Stimulated activated CD4-positive, alpha-beta T cell treated with anti-CD3 and anti-CD28 coated beads, Interleukin-4, amount 100 ng/mL, for 4 hours (primary cell): ENCODE measurements at places on chromosomes 2 and 18.

GRCh38 chr2:205721057-205721449 is 38.8 kb downstream of the NRP2 start:
- DNase-seq: no peak

DNA sequence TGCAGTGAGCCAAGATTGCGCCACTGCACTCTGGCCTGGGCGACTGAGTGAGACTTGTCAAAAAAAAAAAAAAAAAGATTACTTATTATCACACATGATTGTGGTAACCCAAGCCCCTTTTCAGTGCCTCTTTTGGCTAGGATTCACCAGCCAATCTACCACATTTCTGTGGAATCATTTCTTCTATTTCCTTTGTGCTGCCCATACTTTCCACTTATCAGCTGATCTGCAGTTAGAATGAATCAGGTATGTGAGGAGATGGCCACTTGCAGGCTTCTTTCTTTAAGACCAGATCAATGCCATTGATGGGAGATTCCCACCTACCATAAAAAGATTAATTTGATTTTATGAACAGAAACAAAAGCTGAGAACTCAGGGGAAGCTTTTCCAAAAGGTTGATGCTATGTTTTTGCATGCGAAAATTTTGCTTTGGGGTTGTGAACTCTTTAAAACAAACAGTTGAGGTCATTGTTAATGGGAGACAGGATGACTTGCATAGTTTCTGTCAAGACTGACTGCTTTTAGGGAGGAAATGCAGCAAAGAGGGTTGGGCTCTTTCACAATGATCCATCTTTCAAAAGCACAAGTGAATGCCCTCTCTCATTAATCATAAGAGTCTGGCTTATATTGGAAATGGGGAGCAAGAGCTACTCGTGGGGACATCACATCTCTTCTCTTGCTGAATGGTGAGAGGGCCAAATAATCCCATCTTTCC is 66.9 kb upstream of the CYP26B1 start:
- DNase-seq: no peak

DNA sequence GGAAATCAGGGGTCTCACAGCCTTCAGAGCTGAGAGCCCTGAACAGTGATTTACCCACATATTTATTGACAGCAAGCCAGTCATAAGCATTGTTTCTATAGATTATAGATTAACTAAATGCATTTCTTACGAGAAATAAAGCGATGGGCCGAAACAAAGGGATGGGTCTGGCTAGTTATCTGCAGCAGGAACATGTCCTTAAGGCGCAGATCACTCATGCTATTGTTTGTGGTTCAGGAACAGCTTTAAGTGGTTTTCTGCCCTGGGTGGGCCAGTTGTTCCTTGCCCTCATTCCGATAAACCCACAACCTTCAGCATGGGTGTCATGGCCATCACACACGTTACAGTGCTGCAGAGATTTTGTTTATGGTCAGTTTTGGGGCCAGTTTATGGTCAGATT is 36.4 kb downstream of the TANC1 start:
- DNase-seq: no peak

DNA sequence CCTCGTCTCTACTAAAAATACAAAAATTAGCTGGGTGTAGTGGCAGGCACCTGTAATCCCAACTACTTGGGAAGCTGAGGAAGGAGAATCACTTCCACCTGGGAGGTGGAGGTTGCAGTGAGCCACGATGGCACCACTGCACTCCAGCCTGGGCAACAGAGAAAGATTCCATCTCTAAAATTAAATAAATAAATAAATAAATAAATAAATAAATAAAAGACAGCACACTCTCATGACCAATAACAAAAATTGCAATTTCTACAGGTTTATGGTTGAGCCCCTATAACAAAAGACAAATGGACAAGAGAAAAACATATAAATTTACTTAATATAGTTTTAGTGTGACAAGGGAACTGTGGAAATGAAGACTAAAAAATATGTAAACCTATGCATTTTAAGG is 384.1 kb downstream of the CDH19 start:
- DNase-seq: no peak

DNA sequence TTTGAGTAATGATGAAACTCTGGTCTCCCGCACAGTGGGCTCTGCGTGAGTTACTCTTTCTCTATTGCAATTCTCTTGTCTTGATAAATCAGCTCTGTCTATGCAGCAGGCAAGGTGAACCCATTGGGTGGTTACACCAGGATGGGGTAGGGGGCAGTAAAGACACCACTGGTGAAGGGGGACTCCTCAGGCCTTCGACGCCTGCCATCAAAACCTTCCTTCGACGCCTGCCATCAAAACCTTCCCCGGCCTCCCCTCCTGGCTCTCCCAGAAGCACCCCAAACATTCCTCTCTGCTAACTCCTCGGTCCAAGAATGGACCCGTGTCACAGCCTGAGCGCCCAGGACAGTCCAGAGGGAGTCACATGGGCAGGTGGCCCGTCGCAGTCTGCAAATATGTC is 4.8 kb upstream of the STARD7 start:
- DNase-seq: no peak

GRCh38 chr2:7030810-7031209 is 113.6 kb downstream of the RNF144A start:
- DNase-seq: no peak

DNA sequence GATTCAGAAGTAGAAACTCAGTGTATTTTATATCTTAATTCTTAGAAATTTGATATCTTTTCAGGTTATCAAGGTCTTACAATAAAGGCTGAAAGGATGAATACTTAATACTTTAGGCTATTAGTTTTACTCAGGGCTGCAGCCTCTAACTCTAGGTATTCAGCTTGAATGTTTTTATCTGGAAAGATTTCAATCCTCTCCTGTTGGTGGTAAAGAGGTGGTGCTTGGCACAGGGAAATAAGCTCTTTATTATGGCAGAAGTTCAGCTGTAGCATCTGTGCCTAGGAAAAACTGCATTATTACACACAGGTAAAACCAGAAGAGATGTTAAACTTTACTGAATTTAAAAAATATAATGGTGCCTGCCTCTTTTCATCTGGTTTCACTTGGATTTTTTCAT is 11.1 kb downstream of the ACVR2A start:
- no peak for DNase-seq

DNA sequence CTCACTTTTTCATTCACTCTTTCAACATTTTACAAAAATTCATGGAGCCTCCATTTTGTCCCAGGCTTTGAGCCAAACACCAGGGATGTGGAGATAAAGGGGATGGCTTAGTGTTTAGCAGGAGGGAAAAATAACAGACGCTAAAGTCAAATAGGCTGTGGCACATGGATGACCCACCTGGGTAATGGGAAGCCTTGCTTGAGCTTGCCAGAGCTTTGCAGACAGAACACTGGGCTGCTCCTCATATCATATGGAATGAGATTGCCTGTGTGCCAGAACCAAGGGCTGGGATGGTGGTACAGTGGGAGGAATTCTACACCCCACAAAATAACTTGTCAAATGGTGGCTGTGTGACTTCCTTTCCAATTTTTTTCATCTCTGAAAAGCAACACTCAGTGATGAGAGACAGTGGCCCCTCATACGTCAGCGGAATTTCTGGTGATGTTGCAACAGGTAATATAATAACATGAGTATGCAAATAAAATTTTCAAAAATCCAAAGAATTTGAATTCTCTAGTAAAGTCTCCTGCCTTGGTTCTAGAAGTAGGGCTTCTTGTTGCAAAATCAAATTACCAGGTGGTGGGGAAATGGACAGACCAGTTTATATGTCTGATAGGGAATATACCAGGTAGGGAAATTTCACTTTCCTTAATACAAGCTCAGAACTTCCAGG is 252.9 kb downstream of the CLIP4 start:
- DNase-seq: no peak

GRCh38 chr2:46943881-46944798 is 28.5 kb upstream of the MCFD2 start:
- DNase-seq: peak; percentile 46

- DNase-seq: no peak
Observed at GRCh38 chr18:34297287-34297686, 72.6 kb upstream of the NOL4 start.

GRCh38 chr2:169928463-169928864 is 101.2 kb downstream of the UBR3 start:
- DNase-seq: no peak

- DNase-seq: no peak
Observed at GRCh38 chr18:26088487-26088886, 1.9 kb downstream of the SS18 start.

DNA sequence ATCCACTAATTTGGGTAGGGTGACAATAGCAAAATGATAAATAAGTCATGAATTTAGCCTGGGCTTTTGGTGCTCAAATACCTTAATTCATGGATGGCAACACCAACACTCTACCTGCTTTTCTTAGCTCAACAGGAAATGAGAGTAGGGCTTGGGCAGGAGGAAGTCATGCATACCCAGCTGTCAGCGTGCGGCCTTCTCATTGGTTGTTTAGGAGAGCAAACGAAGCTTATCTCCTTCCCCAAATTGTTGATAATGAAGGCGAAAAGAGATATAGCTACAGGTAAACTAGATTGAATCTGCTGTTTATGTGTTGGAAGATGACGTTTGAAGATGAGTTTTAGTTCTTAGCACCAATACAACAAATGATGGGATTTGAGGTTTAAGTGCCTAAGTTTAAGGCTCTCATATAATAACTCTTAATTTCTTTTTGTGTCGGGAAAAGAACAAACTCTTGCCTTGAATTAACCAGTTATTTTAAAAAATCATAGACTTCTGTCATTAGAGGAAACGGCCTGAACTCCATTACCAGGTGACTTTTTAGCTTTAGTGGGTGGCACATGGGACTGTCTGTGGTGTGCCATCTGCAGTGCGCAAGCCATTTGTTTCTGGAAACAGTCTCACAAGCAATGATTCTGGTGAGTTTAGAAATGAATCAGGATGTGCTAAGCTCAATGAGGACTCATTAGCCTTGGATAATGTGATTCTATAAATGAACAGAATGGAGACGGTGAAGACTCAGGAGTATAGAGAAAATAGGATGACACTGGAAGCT is 19.8 kb downstream of the MAP4K4 start:
- DNase-seq: no peak

GRCh38 chr18:10791169-10791831 is 265.5 kb downstream of the NAPG start:
- DNase-seq: no peak

DNA sequence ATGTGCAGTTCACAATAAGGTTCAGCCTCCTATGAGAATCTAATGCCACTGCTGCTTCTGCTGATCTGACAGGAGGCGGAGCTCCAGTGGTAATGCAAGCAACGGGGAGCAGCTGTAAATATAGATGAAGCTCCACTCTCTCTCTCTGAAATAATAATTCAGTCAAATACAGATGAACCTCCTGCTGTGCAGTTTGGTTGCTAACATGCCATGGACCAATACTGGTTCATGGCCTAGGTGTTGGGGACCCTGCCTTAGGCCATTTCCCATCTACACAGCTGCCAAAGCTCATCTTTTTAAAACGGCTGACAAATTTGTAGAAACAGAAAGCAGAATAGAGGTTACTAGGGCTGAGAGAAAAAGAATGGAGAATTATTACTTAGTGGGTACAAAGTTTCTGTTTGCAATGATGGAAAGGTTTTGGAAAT is 10.7 kb upstream of the HNRNPA3 start:
- no peak for DNase-seq

DNA sequence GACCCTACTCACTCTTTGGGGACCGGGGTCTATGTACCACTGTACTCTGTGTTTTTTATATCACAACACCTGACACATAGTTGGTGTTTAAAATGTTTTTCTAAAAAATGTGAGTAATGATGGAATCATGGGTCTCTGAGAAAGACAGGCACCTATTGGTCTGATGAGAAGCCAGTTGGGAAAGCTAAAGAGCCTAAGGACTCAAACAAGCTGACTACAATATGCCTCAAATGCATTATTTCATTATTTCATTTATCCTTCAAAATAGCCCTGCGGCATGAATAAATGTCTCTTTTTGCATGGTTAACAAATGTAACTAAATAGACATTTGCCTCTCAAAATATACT is 102.9 kb upstream of the SCN1A start:
- no peak for DNase-seq

- no peak for DNase-seq
Observed at GRCh38 chr2:159890551-159891266, 92.7 kb upstream of the CD302 start.

- no peak for DNase-seq
Observed at GRCh38 chr2:120859128-120859527, 123.5 kb downstream of the GLI2 start.

DNA sequence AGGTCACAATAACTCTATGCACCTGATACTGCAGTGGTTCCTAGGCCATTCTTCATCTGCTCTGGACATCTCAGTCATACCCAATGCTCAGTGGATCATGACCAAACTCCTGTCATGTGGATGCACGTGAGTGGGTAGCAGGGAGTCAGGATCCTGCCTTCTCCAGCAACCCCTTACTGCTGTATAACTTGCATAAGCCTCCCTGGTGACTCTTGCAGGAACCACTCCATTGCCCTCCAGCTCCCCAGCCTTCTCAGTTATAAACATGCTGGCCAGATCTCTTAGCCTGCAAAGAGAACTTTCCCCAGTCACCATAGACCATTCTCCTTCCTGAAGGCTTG is 98.6 kb upstream of the ZNF397 start:
- no peak for DNase-seq

DNA sequence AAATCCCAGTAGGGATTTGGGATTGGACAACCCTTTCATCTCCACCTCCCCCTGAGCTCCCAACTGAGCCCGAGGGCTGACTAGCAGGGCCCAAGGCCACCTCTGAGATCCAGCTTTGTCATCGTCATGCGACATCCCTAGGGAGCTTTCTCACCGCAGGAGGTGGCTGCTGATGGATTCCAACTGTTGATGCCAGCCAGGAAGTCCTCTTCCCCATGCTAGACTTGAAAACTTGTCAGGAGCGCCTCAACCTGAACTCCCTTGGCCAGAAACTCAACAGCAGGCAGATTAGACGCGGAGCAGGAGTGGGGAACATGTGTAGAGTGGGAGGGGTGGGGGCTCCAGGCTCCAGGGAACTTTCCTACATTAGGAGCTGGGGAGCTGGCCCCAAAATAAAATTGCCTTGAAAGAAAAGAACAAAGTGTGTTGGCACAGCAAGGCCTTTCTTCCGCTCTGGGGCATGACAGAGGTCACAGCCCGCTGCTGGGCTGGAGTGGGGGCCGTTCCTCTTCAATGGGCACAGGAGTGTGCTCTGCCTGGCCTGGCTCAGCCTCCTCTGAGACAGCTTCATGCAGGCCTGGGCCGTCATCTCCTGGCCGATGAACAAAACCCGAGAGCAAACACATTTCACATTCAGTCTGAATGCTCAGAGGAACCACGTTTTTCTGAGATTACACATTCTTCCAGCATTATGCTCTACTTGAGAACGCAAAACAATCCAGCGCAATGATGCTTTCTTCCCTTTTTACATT is 34.5 kb downstream of the EMILIN2 start:
- DNase-seq: no peak

GRCh38 chr18:8722946-8723820 is 17.8 kb downstream of the MTCL1 start:
- no peak for DNase-seq
